Stimulated activated CD4-positive, alpha-beta T cell treated with anti-CD3 and anti-CD28 coated beads, Interleukin-1b, Interleukin-23, amount 100 ng/mL, for 4 hours (primary cell): ENCODE measurements at places on chromosomes 3 and 15.

- no peak for DNase-seq
Measured at GRCh38 chr3:123743121-123743520, 141.0 kb downstream of the MYLK start.

DNA sequence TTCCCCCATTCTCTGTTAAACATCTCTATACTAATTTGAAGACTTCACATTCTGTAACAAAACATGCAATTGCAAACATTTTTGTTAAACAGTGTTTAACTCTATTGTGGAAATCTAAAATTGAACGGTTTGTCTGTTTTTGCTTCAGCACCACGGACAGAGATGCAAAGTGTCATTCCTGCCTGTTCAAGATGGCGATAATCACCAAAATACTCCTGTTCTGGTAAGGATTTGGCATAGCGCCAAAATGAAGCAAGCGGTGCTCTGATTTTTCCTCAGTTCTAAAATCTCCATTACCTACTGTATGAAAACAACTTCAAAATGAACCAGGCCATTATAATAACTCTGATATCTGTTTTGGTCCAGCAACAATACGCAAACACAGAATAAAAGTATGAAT lies 129.7 kb upstream of the TUSC7 start:
- DNase-seq, result no peak

DNA sequence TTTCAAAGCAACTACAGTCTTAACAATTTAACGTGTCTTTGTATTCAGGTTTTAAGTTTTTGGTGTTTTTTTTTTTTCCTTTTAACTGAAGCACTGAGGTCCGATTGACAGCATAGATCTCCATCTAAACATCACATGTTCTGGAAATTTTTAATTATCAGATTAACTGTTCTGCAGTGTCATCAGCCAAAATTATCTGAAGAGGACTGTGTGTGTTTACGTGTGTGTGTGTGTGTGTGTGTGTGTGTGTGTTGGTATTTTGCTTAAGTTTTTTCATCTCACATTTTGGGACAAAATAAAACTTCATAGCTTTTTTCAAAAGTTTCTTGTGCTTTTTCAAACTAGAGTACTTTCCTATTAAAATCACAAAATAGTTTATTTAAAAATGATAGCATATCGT lies 1.8 kb downstream of the PIK3CA start:
- no peak for DNase-seq

DNA sequence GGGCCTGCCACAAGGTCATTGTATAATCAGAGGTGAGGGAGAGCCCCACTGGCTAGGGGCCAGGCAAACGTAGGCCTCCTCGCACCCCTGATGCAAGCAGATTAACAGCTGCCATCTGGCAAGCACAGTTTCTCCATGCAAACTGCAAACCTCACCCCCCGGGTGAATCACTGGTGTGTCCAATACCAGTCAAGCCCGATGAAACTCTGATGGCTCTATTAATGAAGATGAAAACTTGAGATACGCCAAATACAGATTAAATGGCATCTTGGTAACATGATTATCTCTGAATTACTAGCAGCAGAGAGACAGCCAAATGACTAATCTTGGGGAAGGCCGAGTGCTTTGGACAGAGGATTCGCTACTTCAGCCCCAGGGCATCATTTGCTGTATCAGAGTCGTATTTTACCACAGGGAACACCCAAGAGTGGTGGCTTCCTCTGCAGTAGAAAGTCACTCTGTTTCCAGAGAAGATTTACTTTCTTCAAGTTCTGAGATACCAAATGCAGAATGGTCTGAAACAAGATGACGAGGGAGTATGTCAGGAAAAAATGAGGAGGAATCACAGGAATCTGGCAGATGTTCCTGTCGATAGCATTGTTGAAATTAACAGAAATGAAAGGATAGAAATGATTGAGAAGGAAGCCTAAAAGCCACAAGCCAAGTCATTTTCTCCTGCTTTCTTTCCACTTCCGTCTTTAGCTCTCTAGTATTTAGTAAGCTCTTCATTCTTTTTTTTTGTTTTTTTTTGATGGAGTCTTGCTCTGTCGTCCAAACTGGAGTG lies 96.2 kb upstream of the NR2F2 start:
- no peak for DNase-seq

DNA sequence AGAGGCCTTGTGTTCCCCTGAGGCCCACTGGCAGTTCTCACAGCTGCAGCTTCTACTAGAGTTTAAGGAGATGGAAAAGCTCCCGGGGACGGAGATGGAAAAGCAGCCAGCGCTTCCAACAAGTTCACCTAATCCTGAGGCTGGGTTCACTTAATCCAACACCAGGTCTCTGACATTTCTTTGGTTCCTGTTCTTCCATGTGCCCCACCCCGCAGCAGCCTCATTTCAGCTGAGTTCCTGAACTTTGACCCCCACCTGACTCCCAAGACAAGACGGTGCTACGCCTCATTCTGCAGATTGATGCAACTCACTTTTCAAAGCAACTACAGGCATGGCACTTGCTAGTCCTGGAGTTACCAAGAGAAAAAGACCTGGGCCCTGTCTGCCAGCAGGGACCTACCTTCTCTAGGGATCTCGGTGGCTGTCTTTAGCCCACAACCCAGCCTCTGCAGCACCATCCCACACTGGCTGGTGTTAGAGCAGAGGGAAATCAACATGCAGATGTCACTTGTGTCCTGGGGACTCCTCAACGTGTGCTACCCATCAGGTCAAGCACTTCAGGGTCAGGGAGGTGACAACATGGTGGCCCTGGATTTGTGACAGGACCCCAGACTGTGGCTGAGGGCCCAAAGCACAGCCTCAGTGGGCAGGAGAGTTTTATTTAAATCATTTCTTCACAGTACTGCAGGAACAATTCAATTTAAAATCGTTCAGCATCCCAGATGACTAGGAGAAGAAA lies 406.1 kb downstream of the VPS13C start:
- DNase-seq, result no peak

- no peak for DNase-seq
Measured at GRCh38 chr3:108156312-108156853, 65.6 kb upstream of the CD47 start.

GRCh38 chr3:53744351-53744750 lies 101.9 kb downstream of the CHDH start:
- DNase-seq, result no peak

DNA sequence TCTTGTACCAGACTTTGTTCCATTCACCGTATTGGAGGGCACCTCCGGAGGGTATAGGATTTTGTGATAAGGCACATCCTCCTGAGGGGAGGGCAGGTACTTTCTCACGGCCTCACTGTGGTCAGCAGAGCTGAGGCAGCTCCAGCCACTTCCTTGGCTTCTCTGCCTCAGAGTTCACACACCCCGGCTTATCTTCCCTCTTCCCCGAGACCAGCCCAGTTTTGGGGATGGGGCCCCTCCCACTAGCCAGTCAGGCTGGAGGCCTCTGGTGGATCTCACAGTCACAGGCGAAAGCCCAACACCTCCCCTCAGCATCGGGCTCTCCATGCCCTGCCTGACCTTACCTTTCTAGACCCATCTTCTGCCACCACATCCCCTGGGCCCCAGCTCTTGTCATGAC lies 316.2 kb upstream of the CTDSPL start:
- no peak for DNase-seq

DNA sequence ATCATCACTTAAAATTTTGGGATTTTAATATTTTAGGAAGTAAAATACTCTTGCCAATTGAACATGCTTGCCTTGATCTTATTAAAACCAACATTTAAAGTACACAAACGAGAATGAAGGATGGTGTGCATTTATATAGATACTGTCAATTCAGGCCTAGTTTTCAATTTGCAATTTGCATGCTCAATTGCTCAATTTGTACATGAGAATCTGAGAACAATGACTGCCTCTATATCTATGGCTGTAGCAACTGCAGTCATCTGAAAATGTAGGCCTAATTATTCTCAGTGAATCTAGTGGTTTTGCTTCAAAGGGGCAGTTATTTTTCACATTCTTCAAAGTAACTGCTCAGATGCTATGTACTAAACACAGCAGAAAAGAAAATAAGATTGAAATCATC lies 18.8 kb downstream of the ZBBX start:
- no peak for DNase-seq

- DNase-seq, result no peak
Measured at GRCh38 chr3:17972959-17973906, 230.8 kb upstream of the TBC1D5 start.

GRCh38 chr15:45126535-45127158 lies 3.0 kb downstream of the DUOXA1 start:
- DNase-seq, result peak; percentile 32

GRCh38 chr3:12395349-12396012 lies 88.8 kb upstream of the TSEN2 start:
- DNase-seq, result no peak

DNA sequence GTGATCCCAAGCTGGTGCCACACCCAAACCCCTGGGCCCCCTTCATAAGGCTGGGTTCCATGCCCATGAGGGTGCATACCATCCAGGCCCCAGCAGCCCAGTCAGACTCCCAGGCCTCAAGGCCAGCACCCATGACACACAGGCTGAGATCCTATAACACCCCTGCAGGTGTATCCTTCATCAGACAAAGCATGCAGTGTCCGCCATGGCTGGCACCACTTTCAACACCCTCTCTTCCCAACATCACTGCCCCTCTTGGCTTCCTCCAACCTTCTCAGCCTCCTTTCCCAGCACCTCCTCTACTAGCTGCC lies 3.5 kb downstream of the CCDC51 start:
- DNase-seq, result no peak

GRCh38 chr3:186708983-186709679 lies 8.0 kb upstream of the KNG1 start:
- no peak for DNase-seq

DNA sequence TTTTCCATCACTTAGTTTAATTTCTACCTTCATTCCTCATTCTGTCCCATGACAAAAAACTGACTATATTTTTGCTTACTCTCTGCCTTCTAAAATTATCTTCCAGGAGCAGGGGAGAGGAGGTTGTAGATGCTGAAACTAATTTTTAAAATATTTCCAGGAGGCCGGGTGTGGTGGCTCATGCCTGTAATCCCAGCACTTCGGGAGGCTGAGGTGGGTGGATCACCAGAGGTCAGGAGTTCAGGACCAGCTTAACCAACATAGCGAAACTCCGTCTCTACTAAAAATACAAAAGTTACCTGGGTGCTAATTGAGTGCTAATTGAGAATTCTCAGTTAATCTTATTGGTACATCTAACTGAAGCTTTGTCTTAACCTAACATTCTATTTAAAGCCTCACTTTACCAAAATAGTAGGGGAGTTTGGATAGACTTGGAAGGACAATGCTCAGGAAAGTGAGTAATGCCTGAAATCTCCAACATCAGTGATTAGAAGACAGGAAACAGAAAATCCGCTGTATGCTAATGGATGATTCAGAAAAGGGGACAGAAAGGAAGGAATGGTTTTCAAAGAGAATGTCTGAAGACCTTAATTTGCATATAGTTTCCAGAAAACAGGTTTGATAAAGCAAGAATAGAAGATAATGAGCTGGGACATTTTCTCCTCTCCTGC lies 336.1 kb downstream of the GBE1 start:
- no peak for DNase-seq

- DNase-seq, result no peak
Measured at GRCh38 chr3:153572165-153572564, 410.1 kb downstream of the RAP2B start.

- DNase-seq, result no peak
Measured at GRCh38 chr3:122101646-122102045, 46.5 kb downstream of the CD86 start.
